ENCODE measurements at places on chromosomes 3 and 15.
A peak's percentile ranks its signal among the peaks of the same experiment; 100 is the strongest.

GRCh38 chr15:94080416-94080815, 150.9 kb upstream of the MCTP2 start:
- no peaks in the 10 kb centered on the region for H3K36me3 ChIP-seq
- H3K27me3 ChIP-seq, result no peaks in the 10 kb centered on the region
- H3K4me3 ChIP-seq, result peak overlapping the region; percentile 16
- H3K27ac ChIP-seq, result peak overlapping the region; percentile 80
- H3K4me1 ChIP-seq, result peaks cover 60% of the 10 kb centered on the region

DNA sequence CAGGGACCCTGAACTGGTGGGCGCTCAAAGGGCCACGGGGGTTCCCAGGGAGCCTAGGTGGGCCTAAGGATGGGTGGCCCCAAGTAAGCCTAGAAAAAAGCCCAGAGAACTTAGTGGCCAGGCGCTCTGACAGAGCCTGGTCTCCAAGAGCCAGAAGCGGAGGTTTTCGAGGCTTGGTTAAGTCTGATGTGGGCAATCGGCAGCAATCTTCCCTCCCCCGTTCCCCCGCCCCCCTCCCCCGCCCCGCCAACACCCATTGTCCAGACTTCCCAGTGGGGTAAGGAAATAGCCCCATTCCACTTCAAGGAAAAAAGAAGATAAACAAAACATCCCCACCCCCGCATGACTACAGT, 6.7 kb downstream of the EOMES start:
- no peak overlapping the region for H3K4me3 ChIP-seq
- H3K4me1 ChIP-seq, result peaks cover 7% of the 10 kb centered on the region
- H3K27me3 ChIP-seq, result peaks cover 18% of the 10 kb centered on the region
- no peak overlapping the region for H3K27ac ChIP-seq
- DNase-seq, result no peak
- H3K36me3 ChIP-seq, result no peaks in the 10 kb centered on the region

DNA sequence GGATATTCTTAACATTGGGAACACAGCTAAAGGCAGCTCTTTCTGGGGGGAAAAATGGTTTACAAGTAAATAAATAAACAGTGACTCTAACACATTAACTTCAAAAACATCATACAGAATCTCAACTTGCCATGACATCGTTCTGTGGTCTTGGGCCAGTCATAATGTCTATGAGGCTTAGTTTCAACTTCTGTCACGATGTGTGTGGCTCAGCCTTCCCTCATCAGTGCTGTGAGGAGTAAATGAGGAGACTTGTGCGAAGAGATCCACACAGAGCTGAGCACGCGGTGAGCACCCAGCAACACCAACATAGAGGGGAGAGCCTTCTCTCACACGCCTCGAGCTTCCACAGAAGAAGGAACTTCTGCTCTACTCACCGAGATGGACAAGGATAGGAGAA, 49.0 kb downstream of the DZIP1L start:
- H3K4me3 ChIP-seq, result no peak overlapping the region
- H3K36me3 ChIP-seq, result peaks cover 83% of the 10 kb centered on the region
- no peak overlapping the region for H3K27ac ChIP-seq
- no peaks in the 10 kb centered on the region for H3K4me1 ChIP-seq

DNA sequence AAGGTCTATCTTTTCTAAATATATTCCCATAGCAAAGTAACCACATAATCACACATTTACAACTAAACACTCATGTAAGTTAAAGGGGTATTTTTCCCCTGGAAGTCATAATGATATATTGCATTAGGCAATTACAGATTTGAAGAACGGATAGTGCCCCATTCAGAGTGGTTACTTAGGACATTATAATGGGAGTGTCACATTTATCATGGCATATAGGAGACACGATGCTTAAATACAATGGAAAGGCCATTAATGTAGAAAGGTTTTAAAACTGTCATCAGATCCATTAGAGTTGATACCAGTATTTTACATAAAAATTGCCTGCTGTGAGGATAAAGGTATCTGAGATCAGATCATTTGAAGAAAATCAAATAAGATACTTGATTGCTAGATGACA, 582.0 kb upstream of the SEMA6D start:
- H3K36me3 ChIP-seq, result no peaks in the 10 kb centered on the region
- DNase-seq, result no peak
- no peak overlapping the region for H3K27ac ChIP-seq

- no peaks in the 10 kb centered on the region for H3K27me3 ChIP-seq
- no peak overlapping the region for H3K4me3 ChIP-seq
- no peak overlapping the region for H3K27ac ChIP-seq
- H3K36me3 ChIP-seq, result no peaks in the 10 kb centered on the region
These were observed 248.7 kb upstream of the C2CD4B start for GRCh38 chr15:62413786-62414185.

DNA sequence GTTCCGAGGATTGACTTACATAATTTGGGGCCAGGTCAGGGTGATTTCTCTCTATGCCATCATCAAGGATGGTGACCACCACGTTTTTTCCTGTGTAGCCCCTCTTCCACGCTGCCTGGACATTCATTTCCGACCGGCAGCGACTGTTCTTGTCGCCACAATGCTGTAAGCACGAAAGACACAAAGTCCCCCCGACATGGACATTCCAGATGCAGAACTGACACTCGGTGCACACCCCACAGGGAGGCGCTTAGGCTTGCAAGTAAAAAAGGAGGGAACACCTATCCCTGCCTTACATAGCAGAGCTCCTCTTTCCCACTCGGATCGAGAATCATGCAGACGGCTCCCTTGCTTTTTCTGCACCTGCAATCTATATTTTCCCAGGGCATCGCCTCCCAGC, 58.2 kb downstream of the PCSK6 start:
- no peak overlapping the region for H3K27ac ChIP-seq
- DNase-seq, result no peak
- H3K27me3 ChIP-seq, result peaks cover 4% of the 10 kb centered on the region
- H3K4me1 ChIP-seq, result no peaks in the 10 kb centered on the region
- H3K36me3 ChIP-seq, result no peaks in the 10 kb centered on the region

- H3K4me1 ChIP-seq, result no peaks in the 10 kb centered on the region
- no peak for DNase-seq
- no peaks in the 10 kb centered on the region for H3K36me3 ChIP-seq
- no peak overlapping the region for H3K27ac ChIP-seq
- no peak overlapping the region for H3K4me3 ChIP-seq
- peaks cover 18% of the 10 kb centered on the region for H3K27me3 ChIP-seq
These were observed 214.8 kb downstream of the LSAMP start for GRCh38 chr3:116230431-116231020.

DNA sequence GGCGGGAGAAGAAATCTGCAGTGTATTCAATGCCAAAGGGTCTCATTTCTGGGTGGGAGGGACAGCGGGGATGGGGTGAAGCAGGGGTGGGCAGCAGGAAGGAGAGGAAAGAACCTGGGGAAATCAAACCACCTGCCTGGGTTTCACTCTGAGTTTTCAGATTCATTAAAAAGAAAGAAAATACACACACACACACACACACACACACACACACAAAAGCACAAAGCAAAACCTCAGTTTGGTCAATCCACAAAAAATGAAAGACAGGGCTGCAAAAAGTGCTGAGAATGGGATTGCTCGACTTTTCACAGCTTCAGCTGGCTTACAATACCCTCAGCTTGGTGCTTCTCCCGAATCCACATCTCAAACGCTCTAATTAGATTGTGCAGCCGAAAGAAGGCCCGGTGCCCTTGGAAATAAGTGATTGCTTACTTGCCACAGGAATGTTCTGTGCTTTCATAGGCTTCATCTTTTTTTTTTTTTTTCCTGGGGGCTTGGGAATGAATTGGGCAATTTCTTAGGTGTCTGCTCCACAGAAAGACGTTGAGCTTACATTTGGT, 370.5 kb downstream of the RORA start:
- no peaks in the 10 kb centered on the region for H3K36me3 ChIP-seq
- no peak for DNase-seq
- no peaks in the 10 kb centered on the region for H3K4me1 ChIP-seq
- H3K27ac ChIP-seq, result no peak overlapping the region

DNA sequence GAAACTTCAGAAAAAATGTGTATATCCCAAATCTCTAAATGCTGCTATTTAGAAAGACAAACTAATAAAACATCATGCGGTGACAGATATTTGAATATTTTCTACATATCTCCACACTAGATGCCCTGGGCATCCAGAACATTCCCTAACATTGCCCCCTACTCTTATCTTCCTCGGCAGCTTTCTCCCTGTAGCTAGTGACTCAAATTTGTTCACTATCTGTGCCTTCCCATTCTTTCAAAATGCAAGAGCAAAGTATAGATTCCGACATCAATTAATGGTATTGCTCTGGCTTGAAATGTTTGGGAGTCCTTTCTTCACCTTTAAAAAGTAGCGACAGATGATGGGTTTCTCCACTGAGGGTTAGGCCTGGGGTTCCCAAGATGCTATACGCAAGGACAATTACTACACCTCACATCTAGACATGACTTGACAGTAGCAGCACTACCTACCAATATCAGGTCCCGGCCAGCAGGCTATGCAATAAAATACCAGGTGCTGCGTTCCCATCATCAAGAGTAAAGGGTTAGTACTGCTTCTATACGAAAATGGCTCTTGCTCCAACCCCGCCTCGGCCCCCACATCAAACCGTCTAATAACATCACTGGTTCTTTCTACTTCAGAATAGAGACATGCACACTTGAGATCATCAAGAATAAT, 631 bp downstream of the UBR1 start:
- no peaks in the 10 kb centered on the region for H3K4me1 ChIP-seq
- H3K4me3 ChIP-seq, result peak overlapping the region; percentile 57
- no peaks in the 10 kb centered on the region for H3K27me3 ChIP-seq
- peak overlapping the region; percentile 54 for H3K27ac ChIP-seq

DNA sequence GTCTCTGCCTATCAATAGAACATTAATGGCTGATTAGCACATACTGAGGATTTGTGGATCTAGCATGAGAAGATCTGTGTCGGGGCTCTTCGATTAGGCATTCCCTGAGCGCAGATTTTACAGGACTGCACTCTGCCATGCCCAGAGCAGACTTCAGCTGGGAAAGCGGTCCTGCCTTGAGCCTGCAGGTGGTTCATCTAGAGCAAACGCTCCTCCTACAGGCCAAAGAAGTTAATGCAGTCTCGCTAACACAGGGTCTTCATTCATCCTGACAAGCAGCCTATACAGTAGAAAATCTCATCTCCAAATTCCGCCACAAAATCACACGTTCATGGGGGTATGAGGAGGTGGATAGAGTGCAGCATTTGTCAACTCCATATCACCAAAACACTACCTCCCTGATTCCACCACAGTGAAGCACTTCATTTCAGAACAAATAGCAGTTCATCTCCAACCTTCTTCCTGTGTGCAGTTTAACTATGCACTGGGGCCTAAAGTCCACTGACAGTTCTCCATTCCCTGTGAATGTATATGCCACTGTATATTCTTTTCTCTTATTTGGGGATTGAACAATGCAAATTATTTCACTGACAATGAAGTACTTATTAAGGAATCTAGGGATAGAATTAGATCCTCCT, 405.8 kb downstream of the IGSF11 start:
- no peaks in the 10 kb centered on the region for H3K27me3 ChIP-seq
- H3K27ac ChIP-seq, result no peak overlapping the region
- H3K4me1 ChIP-seq, result no peaks in the 10 kb centered on the region
- H3K4me3 ChIP-seq, result no peak overlapping the region

GRCh38 chr3:51955175-51955892, at the start of gene GPR62:
Gene GPR62 (plus strand): TSS chr3:51955381. CDS start chr3:51955653, 272 bp downstream.
- H3K4me1 ChIP-seq, result peaks cover 9% of the 10 kb centered on the region
- H3K27ac ChIP-seq, result no peak within 1 kb of the TSS
- no peak for DNase-seq
- peaks cover 42% of the 10 kb centered on the region for H3K36me3 ChIP-seq
- no peaks in the 10 kb centered on the region for H3K27me3 ChIP-seq

DNA sequence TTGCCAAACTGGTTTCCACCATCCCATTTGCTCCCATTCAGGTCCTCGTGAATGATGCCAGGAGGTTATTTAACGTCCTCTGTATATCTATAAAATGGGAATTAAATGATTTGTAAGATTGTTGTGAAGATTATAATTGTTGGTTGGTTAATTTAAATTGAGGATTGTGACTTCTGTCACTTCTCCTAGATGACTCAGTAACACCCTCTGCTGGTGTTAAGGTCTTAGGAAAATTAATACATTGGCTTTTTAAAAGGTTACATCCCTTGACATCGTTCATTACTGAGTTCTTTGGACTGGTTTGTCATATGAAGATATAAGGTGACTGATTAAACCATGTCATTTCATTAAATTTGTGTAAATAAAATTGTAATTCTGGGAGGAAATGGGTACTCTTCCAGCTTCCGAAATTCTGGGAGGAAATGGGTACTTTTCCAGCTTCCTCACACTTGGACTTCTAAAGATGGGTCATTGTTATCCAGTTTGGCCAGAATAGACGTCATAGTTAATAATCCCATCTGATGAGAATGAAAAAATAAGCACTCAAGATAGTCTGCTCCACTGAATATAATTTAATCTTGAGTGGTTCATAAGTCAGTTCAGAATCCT, 33.3 kb upstream of the PAQR5 start:
- H3K36me3 ChIP-seq, result 0 out of 2 replicates have a peak, but pooled peaks cover 8% of the 10 kb centered on the region
- DNase-seq, result no peak
- no peaks in the 10 kb centered on the region for H3K27me3 ChIP-seq
- H3K4me1 ChIP-seq, result no peaks in the 10 kb centered on the region
- no peak overlapping the region for H3K27ac ChIP-seq

- H3K36me3 ChIP-seq, result peaks cover 54% of the 10 kb centered on the region
- no peaks in the 10 kb centered on the region for H3K27me3 ChIP-seq
- no peak overlapping the region for H3K27ac ChIP-seq
- no peak for DNase-seq
- no peaks in the 10 kb centered on the region for H3K4me1 ChIP-seq
These were observed 74.4 kb downstream of the DHX30 start for GRCh38 chr3:47877290-47877689.

GRCh38 chr3:171362575-171362974, 97.6 kb downstream of the TNIK start:
- H3K4me3 ChIP-seq, result no peak overlapping the region
- no peak for DNase-seq
- H3K36me3 ChIP-seq, result no peaks in the 10 kb centered on the region

DNA sequence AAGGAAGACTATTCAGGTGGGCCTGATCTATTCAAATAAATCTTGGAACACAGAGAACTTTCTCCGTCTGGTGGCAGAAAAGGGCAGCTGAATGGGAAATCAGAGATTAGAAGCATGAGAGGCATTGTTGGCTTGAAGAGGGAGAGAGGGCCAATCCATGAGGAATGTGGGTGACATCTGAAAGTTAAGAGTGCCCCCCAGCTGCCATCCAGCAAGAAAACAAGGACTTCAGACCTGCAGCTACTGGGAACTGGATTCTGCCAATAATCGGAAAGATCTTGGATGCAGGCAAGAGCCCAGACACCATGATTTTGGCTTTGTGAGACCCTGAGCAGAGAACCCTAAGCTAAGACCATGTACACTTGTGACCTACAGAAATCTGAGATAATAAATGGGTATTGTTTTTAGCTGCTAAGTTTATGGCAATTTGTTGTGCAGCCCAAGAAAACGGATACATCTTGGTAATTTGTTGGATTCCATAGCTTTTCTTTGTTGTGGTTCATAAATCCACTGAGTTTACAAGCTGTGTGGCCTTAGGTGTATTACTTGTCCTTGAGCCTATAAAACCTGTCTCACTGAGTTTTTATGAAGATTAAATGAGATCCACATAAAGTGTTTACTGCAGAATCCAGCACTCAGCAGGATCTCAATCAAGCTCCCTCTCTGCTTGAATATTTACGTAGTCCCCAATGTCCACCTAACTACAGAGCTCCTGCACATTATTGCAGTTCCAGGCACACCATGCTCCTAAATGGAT, 82.1 kb upstream of the PRTG start:
- no peak for DNase-seq
- H3K27me3 ChIP-seq, result no peaks in the 10 kb centered on the region
- no peak overlapping the region for H3K4me3 ChIP-seq

All from SJSA1 (cell line).